Hypothalamus (tissue), 51 donors: ENCODE measurements at places on chromosomes 1 and 21.

DNA sequence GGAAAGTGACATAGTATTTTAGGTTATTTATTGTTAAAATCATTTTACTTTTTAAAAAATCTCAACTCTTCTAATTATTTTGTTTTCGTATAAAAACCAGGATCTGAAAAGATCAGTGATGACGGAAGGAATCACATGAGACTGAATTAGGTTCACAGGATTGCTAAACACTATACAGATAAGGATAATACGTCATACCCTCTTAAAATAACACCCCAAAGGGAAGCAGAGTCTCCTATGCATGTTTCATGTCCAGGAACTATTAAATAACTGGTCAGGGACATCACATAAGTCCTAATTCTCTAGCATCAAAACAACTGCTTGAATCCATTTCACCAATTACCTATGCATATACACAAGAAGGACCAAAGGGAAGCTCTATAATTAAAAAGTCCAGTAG, 84.9 kb downstream of the FOXJ3 start:
- no peak for DNase-seq

DNA sequence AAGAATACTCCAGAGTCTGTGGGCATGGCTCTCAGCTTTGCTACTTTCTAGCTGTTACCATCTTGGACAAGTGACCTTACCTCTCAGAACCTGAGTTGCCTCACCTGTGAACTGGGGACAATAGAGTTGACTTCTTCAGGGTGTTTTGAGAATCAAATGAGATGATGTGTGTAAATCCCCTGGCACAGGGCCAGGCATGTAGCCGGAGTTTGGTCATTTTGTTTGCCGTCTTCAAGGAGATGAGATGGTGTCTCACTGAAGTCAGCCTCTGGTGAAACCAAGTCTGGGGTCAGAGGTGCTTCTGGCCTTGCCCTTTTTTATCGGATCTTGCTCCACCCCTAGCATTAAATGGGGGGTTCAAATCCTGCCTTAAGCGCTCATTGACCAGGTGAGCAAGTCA, 149.2 kb upstream of the TMEM51 start:
- DNase-seq = no peak

DNA sequence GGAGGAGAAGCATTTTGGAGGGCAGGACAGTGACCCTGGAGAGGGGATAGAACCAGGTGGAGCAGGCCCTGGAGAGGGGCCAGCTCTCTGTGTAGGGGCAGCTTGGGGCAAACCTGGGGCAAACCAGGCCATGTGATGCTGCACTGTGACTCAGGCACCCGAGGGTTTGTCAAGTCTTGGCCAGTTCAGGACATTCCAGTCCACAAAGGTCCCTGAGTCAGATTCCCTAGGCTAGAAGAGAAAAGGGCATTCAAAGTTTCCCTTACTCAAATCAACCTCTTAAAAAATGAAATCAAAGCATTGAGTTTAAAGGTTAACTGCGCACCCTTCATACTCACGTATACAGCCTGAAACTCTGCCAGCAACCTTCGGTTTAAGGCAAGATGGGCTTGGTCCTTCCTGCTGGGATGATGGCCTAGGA, 25.2 kb upstream of the PLA2G2C start:
- no peak for DNase-seq

- no peak for DNase-seq
Observed at GRCh38 chr1:243345205-243345604, 89.4 kb downstream of the SDCCAG8 start.

DNA sequence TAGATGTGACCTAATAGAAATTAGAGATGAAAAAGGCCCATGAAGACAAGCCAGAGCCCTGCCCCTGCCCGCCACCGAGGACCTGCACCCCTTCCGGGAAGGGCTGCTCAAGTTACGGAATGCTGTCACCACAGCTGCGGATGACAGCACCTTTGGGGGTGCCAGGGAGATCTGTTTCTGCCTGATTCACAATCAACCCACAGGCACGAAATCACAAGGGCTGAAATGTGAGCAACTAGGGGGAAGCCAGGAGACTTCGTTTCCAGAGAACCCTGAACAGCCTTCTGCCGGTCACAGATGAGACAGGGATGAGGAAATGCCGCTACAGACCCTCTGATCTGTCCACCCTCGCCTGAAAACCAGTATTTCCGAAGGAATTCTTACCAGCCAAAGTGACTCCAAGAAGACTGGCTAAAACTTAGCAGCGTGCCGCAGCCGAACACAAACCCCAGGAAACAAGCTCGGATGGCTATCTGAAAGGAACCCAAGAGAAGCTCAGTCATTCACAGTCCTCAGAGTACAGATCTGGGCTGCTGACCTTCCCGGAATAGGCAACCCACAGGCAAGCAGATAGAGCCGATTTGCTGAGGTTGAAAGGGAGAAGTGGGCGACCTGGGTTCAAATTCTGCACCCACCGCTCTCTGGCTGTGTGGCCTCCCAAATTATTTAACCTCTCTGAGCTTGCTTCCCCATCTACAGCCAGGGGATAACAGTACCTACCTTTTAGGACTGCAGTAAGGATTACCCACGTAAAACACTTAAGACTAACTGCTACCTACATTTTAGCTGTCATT, 1.1 kb downstream of the ICMT start:
- DNase-seq = no peak

- DNase-seq = no peak
Observed at GRCh38 chr1:118363396-118363795, 178.4 kb upstream of the SPAG17 start.

DNA sequence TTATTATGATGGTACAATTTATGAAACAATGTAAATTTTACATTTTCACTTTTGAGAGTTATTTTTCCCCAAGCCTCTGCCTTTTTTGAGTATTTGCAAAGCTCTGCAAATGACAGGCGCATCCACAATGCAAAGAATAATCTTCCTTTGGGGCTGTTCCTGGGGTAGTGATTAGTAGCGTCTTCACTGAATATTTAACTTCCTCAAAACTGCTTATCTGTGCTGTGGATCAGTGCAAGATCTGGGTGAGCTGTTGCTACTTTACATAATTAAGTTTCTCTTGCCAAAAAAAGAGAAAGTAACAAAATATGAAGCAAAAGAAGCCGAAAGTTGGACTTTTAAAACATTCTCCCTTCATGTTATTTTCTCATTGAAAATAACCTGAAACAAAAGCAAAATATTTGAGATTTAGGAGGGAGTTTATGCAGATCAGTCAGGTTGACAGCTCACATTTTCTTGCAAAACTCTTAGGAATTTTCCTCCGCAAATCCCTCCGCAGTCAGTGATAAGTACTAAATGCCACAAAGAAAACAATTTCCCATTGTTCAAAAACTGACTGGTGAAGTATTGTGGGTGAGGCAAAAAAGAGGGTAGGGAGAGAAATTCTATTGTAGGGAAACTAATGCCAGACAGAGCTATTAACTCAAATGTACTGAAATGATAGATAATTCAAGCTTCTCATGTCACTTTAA, 276.4 kb upstream of the B3GALT2 start:
- DNase-seq = no peak

- DNase-seq = no peak
Observed at GRCh38 chr21:45391743-45392572, 13.0 kb upstream of the COL18A1 start.

- DNase-seq = no peak
Observed at GRCh38 chr1:245298781-245299180, 144.0 kb downstream of the KIF26B start.

- DNase-seq = no peak
Observed at GRCh38 chr1:2894381-2895041, 93.0 kb upstream of the TTC34 start.

- no peak for DNase-seq
Observed at GRCh38 chr1:168848051-168848450, 119.0 kb upstream of the DPT start.

GRCh38 chr1:102941366-102941947, 166.9 kb downstream of the COL11A1 start:
- DNase-seq = no peak

GRCh38 chr1:24388331-24388885, 25.2 kb downstream of the STPG1 start:
- DNase-seq = no peak

DNA sequence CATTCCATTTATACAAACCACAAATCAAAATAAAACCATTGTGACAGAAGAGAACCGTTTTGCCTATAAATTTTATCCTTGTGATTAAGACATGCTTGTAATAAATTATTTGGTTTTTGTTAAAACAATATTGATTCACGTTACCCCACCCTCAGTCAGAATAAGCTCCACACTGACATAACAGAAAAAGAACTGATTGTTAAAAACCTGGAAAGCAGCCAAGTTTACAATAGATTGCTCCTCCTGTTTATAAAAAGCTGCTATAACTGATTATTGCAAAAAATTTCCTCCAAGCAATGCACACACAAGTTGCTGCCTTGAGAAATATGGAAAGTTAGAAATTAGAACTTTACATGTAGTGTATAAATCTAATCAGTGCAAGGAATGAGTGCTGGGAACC, 263.5 kb downstream of the SETD4 start:
- no peak for DNase-seq

- DNase-seq = no peak
Observed at GRCh38 chr1:167635156-167635648, 5.2 kb downstream of the RCSD1 start.

GRCh38 chr21:46426313-46427046, 32.2 kb upstream of the DIP2A start:
- no peak for DNase-seq

DNA sequence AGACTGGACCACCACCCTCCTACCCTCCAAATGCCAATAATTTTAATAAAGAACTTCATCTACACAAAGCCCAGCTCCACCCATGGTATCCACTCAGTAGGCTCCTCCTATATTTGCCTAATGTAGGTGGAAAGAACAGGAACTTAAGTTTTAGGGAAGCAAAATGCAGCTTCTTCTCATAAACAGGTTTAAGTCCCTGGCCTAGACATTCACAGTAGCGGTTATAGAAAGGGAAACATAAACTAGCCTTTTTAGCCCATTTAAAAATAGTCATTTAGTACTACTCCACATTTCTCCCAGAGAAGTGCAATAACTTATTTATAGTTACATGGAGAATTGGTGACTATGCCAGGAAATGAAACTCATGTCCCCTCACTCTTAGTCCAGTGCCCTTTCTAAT, 56.6 kb upstream of the CPLANE2 start:
- no peak for DNase-seq

DNA sequence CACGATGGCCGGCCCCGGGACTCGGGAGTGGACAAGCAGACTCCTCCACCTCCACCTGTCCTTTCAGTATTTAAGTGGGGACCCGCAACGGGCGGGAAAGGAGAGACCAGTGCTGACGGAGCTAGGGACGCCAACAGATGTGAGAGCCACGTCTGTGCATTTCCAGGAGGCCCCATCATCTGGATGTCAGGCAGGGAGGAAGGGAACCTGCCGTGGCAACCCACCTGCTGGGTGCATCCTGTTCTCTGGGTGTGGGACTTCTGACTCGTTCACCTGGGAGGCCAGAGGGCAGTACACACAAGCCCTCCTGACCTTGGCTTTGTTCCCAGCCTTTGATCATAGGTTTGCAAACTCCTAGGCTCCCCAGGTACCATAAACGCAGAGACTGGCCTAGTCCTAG, 5.6 kb upstream of the PCBP3 start:
- DNase-seq = no peak

DNA sequence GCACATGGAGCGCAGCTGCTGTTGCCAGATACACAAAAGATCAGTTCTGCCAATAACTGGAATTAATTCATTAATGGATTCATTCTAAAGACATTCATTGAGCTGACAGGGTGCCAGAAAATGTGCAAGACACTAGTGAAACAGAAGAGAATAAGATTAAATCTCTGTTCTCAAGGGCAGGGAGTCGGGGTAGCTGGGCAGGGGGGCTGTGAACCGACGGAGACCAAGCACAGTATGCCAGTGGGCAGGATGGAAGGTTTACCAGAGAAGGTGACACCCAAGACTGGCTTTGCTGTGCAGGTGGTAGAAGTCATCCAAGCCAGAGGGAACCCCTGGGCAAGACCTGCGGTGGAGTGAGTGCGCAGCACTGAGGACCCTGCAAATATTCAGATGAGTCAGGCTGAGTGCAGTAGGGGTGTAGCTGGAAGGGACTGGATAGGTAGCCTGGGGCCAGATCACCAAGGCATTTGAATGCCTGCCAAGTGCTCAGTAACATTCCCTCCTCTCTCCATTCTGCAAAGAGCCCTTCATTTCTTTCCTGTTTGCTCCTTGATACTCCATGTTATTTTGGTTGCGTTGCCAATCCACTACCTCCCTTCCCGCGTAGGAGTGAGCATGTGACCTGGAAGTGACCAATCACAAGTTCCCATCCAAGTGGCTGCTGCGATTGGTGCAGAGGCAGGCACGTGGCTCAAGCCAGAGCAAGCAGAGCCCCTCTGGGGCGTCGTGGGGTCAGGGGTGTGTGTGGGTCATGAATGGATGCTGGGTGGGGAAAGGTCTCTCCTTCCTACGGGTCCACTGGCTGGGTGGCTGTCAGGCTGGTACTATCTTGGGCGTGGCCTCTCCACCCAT, 413.1 kb downstream of the PTPRU start:
- no peak for DNase-seq

DNA sequence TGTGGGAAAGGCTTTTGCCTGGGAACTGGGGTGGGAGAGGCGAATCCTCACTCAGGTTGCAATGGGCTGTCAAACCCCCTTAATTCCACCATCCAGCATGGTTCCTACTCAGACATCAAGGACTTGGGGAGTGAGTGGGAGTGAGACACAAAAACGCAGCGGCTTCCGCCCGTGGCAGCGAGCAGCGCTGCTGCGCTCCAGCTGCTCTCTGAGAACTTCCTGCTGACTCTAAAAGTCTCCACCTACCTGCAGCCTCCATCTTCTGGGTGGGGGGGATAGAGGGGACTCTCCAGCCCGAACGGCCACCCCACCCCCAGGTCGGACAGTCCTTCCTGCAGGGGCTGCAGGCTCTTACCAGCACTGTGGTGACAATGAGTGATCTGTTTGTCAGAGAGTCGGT, 184.4 kb downstream of the GRIK3 start:
- no peak for DNase-seq

GRCh38 chr1:22847249-22847648, 125.4 kb downstream of the LACTBL1 start:
- DNase-seq = no peak

- no peak for DNase-seq
Observed at GRCh38 chr1:78333502-78333901, 157.3 kb upstream of the PTGFR start.

DNA sequence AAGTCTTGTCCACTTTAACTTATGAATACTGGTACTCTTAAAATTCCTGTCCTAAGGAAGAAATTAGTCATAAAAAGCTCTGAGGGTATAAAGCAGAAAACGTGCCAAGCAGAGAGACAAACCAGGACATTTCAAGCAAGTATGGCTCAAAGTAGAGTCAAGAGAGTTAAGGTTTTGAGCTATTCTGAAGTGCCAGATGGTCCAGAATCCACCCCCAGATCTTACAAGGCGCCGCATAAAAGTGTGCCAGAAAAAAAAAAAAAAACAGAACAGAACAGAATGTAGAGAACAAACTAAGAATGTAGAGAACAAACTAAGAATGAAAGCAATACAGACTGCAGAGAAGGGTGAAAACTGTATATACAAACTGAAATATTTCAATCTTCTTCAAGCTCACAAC, 12.5 kb downstream of the EPS15 start:
- no peak for DNase-seq

- DNase-seq = no peak
Observed at GRCh38 chr1:29945426-29945825, 709.1 kb downstream of the PTPRU start.

GRCh38 chr21:18398843-18399242, 4.7 kb downstream of the TMPRSS15 start:
- no peak for DNase-seq
